ENCODE measurements at places on chromosomes 13 and 19.
A peak's percentile ranks its signal among the peaks of the same experiment; 100 is the strongest.

DNA sequence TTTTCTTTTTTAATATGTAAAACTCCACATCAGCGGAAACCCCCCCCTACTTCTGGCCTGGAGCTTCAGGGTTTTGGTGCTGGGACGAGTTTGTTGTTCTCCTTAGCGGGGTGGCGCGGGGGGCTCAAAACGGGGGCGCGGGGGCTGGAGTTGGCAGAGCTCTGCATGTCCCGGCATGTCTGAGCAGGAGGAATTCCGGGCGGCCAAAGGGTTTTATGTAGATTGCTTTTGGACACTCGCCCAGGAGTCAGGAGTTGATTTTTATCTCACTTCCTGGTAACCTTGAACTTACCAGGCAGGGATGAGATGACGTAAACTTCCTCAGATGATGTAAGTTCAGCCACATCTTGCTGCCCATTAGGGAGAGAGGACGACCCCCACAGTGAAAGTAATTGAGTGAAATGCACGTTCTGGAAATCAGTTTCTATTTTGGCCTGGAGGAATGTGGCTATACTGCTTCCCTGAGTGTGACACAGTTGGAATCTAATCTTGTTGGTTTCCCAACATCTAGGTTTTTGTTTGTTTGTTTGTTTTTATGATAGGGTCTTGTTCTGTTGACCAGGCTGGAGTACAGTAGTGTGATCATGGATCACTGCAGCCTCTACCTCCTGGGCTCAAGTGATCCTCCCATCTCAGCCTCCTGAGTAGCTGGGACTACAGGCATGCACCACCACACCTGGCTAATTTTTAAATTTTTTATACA lies 21.0 kb upstream of the GDF15 start:
- DNase-seq: peak; percentile 52

DNA sequence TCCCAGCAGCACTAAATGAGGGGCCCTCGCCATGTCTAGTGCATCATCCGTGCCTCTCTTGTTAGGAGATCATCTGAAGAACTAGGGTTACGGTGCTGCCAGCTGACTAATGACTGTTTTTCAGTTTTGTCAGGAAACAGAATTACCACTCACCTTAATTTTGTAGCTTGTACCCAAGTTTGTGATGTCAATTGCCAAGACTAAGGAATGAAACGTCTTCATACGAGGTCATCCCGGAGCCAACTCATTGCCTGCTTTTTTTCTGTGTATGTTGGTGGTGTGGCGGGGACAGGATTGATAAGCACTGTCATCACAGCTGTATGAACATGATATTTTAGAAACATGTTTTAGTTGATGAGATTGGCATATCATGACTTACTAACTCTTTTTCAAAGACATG lies 100.6 kb downstream of the TNFRSF19 start:
- no peak for DNase-seq

DNA sequence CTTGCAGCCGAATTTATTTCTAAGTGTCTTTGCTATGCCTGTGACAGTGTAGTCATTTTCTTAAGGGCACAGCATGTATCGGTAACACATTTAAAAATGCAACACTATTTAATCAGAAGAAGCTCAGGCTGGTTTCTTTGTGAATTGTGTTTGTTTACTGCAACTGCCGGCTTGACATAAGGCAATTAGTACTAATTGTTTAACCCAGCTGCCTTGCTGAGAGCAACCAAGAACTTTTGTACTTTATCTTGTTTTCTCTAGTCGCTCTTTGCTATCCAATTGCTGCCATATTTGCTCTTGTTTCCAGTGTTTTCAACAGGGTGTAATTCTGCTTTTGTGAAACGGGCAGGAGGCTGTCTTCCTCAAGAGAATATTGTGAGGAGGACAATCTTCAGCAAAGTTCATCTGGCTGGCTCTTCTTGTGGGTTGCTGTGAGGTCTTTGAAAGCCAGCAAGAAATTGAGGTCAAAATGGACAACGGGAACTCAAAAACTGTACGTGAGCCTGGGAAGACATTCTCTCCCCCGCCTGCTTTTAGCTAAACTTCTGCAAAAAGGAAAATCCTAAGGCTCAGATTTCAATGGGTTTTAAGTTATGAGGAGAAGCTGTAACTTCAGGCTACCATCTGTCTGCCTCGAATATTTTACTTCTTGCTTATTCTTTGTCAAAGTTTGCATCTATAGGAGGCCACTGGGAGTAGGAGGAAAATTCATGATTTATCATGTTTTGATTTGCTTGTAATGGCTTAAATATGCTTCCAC lies 75.8 kb upstream of the TSHZ3 start:
- DNase-seq: no peak

DNA sequence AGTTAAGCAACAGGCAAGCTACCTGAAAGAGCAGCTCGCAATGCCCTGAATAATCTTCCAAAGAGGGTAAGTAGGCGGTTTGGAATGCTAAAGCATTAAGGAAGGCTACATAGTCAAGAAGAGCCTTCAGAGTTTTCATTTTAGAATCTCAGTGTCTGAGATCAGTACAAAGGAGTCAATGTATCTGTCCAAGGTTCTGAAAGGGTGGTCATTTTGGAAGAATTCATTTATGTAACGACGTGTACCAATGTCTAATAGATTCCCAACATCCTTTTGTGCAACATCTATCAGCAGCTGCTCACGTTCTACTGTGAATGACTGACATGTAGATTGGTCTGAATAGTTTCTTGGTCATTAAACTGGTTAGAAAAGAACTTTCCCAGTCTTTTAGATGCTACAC lies 15.2 kb downstream of the ZNF665 start:
- DNase-seq: no peak

DNA sequence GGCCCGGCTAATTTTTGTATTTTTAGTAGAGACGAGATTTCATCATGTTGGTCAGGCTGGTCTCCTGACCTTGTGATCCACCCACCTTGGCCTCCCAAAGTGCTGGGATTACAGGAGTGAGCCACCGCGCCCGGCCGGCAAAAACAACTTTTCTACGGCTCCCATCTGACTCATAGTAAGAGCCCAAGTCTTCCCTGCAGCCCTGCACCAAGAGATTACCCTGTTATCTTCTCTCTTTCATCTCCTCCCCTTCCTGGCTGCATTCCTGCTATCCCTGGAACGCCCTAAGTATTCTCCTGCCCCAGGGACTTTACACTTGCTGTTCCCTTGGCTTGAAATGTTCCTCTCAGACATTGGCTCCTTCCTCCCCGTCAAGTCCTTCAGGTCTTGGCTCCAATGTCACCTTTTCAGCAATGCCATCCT lies 6.6 kb downstream of the AP2S1 start:
- DNase-seq: no peak

DNA sequence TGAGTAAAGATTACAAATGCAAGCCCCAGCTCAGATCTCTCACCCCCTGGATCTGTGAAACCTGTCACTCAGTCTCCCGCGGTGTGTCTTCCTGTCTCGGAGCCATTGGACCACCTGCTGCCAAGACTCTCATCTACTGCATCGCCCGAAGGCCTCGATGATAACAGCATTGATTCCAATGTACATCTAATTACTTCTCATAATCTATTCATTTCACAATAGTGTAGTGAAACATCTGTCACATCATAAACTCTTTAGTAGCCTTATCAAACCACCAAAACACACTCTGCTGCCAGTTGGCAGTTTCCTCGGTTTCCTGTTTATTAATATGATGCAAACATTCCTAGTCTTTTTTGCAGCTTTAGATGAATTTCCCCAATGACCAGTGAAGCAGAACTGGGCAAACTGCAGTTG lies 220.3 kb downstream of the POU4F1 start:
- DNase-seq: no peak

- peak; percentile 57 for DNase-seq
Observed at GRCh38 chr13:20118268-20119140, 42.3 kb downstream of the GJA3 start.

DNA sequence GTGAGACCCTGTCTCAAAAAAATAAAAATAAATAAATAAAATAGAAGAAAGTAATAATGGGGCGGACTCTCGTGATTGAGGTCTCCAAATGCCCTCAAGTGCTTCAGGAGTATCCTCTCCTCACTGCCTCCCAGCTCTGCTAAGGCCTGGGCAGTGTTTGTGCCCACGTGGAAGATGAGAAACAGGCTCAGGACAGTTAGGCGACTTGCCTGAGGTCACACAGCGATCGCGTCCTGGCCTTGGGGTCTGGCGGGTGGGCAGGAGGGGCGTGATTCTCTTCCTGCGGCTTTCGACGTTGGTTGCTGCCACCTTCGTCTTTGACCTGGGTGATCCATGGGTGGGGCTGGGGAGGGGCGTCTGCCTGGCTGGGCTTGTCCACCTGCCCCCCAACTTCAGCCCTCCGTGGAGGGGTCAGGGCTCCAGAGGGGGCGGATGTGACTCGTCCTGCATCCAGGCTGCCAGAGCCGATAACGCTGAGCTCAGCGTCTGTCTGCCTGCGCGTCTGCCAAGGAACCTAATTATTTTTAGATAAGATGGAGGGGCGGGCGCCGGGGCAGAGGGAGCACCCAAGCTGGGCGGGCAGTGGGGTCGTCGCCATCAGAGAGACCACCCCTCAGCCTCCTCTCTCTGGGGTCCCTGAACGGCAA lies 56.9 kb downstream of the NFIC start:
- no peak for DNase-seq

DNA sequence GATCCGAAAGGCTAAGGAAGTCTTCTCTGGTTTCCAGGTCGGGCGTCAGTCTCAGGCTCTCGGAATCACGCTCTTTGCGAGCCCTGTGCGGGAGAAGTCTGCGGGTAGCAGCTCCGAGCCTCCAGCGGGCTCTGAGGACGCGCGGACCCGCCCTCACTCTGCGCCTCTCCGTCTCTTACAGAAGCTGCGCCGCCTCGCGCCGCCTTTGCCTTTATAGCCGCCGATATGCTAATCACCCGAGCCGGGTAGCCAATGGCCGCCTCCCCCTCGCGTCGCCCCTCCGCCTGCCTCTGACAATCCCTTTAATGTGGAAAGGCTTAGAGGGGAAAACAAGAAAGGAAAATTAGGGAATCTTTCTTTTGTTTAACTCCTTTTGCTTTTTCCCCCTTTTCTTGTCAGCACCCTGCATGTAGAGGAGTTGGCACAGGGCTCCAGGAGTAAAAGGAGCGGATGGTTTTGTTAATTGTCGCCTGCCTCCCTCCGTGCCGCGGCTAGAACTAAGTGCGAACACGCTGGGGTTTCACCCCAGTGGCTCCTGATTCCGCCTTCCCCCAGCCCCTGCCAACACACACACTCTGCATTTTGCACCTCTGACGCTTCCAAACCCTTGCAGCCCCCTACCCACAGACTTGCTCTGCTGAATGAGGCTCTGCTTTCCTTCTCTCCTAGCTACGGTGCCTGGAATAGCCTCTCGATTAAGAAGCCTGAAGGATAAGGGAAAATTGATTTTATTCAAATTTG lies at the start of gene PCDH8:
PCDH8 (minus strand) TSS at position 186 of the 741 bp plus-strand sequence. CDS start 204 bp downstream, outside the sequence.
- DNase-seq: peak; percentile 44

DNA sequence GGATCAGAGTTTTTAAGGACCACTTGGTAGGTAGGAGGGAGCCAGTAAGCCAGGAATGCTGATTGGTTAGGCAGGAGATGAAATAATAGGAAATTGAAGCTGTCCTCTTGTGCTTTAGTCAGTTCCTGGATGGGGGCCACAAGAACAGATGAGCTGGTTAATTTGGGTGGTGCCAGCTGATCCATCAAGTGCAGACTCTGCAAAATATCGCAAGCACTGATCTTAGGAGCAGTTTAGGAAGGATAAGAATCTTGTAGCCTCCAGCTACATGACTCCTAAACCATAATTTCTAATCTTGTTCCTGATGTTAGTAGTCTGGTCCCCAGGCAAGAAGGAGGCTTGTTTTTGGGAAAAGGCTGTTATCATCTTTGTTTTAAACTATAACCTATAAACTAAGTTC lies 117.9 kb upstream of the GPR12 start:
- DNase-seq: no peak

- no peak for DNase-seq
Observed at GRCh38 chr13:101529422-101529821, 76.9 kb downstream of the ITGBL1 start.

- DNase-seq: no peak
Observed at GRCh38 chr13:109389892-109390345, 396.5 kb downstream of the IRS2 start.

- DNase-seq: no peak
Observed at GRCh38 chr13:41145136-41145908, 12.7 kb upstream of the KBTBD6 start.

GRCh38 chr19:34540811-34541557 lies 59.4 kb downstream of the WTIP start:
- no peak for DNase-seq

GRCh38 chr19:54532528-54532927 lies 29.9 kb downstream of the LAIR2 start:
- DNase-seq: peak; percentile 31

DNA sequence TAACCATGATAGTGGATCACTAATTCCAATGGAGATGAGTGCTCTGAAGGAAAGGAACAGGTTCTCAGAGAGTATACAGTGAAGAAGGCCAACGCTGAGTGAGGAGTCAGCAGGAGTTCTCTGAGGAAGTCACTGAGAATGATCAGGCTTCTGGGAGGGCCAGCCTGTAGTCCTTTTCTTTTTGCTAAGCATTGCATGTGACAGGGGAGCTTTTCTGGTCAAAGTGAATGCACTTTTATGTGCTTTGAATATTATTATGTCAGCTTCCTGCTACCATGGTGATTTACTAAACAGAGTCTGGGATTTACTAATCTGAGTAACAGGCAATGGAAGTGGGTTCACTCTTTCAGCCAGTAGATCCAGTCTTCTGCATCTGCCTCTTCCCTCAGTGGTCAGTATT lies 81.1 kb upstream of the SERP2 start:
- no peak for DNase-seq

- no peak for DNase-seq
Observed at GRCh38 chr13:58782736-58783135, 1151.2 kb downstream of the PCDH17 start.

DNA sequence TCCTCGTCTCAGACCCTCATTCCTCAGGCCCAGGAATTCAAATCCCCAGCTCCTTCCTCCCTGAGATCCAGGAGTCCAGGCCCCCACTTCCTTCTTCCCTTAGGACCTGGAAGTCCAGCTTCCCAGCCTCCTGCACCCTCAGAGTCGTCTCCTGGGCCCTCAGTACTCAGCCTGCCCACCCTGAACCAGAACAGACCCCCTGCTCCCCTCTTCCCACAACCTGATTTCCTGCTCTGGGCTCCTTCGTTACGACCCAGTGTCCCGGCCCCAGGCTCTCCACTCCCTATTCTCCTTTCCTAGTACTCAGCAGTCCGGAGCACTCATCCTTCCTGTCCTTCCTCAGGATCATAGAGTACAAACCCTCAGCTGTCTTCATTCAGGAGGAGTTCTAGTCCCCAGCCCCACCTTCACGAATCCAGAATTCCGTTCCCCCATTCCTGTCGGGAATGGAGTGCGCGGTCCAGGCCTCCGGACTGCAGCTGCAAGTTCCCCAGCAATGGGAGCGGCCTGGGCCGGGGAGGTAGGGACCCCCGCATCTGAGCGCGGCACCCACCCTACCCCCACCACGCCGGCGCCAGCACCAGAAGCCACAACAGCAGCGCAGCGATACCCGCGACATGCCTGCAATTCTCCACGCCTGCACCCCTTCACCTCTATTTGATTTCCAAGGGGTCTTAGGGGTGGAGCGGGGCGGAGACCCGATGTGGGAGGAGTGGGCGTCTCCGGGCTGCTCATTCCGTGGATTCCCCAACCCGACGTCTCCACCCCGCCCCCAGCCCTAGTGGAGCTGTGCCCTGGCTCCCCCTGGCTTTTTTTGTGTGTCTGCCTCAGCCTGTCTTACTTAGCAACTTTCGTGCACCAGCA lies 12.7 kb downstream of the EGLN2 start:
- no peak for DNase-seq
